ENCODE measurements at places on chromosomes 16 and 17. TPM values are rescaled to one million over a fixed set of nuclear protein-coding genes. Genes with fewer than 3 reads are reported as not detected.

DNA sequence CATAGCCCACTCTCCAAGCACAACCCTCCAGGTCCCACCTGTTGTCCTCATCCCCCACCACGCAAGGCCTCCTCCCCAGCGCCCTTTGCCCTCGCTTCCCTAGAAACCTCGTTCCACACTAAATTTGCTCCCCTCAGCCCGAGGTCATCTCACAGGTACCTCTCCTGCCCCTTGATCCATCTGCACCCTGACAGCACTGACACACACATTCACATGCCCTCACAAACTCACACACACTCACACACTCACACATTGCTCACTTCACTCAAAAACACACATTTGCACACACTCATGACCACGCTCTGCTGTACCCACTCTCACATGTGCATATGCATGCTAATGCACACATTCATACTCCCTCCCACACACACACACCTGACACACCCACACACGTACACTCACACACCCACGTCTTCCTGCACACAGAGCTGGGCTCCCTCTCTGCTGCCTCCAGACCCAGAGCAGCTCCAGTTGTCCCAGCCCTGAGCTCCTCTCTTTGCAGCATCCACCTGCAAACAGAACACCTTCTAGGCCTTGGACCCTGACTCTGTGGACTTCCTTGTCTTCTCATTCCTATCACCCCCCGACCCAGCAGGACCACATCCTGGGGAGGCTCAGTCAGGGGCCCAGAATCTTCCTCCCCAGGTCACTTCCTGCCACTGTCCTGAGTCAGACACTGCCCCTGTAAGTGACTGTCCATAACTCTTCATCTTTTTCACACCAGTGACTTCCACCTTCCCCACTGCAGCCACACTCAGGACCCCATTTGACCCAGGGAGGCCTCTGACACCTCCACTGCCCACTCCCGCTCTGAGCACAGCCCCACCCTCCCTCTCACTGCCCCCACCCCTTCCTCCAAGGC is 4.9 kb downstream of the ASGR2 start:
- no peak overlapping the region for H3K4me3 ChIP-seq
- H3K4me1 ChIP-seq = peaks cover 2% of the 10 kb centered on the region
- DNase-seq = no peak

DNA sequence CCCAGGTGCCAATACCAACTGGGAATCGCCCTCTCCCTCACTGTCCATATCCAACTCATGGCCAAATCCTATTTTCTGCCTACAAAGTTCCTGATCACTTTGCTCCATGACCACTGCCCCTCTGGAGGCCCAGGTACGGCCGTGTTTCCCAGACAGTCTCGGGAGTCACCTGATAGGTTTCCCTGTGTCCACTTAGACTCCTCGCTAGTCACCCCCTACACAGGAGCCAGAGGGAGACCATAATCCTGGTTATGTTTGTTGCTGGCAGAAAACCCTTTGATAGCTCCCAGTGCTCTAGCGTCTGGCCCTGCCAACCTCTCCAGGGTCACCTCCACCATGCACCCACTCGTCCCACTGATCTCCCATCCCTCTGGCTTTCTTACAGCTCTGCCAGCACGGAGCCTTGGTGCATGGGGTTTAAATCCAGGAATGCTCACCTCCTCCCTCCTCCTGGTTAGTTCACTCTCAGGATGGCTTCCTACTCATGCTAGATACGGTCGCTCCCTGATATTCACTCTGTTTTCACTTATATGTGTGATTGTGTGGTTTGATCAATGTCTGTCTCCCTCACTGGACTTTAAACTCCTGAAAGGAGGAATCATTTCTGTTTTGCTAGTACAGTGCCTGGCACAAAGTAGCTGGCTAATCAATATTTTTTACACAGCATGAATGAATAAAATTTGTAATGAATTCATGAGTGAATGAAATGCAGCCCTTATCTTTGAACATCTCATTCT is 7.5 kb upstream of the CALB2 start:
- DNase-seq = no peak
- H3K27ac ChIP-seq = no peak overlapping the region
- peaks cover 36% of the 10 kb centered on the region for H3K27me3 ChIP-seq
- H3K4me3 ChIP-seq = no peak overlapping the region
- no peaks in the 10 kb centered on the region for H3K4me1 ChIP-seq

The MT1M gene
- 5.2 TPM for total RNA-seq

DNA sequence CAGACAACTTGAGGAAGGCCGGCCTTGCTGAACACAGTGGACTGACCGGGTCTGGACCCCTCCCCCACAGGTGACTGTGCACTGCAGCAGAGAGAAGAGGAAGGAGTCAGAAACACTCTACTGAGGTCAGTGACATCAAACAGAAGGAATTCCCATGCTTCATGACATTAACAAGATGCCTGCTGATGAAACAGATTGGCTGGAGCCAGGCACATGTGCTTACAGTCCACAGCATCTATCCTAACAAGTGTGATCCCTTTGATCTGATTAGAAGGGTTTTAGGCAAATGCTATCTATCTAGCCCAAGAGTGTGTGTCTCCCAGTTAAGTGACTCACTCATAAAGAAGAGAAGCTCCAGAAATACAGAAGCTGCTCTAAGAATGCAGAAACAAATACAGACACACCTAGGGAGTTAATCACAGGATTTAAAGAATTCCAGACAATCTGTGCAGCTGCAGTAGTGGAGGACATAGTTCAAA is 90.2 kb downstream of the SYCE1L start:
- H3K27me3 ChIP-seq = peaks cover 18% of the 10 kb centered on the region
- H3K36me3 ChIP-seq = no peaks in the 10 kb centered on the region
- no peak overlapping the region for H3K27ac ChIP-seq
- DNase-seq = no peak
- H3K4me3 ChIP-seq = no peak overlapping the region

DNA sequence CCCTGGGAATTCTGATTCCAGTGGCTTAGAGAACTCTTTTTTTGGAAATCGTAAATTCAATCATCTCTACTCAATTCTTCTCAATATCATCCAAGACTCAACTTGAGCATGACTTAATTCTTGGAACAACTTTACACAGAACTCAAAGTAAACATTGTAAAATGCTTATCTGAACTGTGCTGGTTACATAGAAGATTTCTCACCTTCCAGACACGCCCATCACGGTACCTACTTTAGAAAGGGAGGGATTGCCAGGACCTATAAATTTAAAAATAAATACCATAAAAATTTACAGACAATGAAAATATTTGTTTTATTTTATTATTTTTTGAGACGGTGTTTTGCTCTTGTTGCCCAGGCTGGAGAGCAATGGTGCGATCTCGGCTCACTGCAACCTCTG is 26.5 kb downstream of the MAP1LC3B start:
- H3K27me3 ChIP-seq = no peaks in the 10 kb centered on the region
- no peak for DNase-seq
- H3K4me3 ChIP-seq = no peak overlapping the region
- H3K27ac ChIP-seq = no peak overlapping the region

GRCh38 chr17:34624767-34625383 is 45.5 kb downstream of the TMEM132E start:
- no peak overlapping the region for H3K27ac ChIP-seq
- H3K4me3 ChIP-seq = no peak overlapping the region
- H3K27me3 ChIP-seq = peaks cover 7% of the 10 kb centered on the region
- DNase-seq = no peak
- H3K4me1 ChIP-seq = peaks cover 8% of the 10 kb centered on the region

DNA sequence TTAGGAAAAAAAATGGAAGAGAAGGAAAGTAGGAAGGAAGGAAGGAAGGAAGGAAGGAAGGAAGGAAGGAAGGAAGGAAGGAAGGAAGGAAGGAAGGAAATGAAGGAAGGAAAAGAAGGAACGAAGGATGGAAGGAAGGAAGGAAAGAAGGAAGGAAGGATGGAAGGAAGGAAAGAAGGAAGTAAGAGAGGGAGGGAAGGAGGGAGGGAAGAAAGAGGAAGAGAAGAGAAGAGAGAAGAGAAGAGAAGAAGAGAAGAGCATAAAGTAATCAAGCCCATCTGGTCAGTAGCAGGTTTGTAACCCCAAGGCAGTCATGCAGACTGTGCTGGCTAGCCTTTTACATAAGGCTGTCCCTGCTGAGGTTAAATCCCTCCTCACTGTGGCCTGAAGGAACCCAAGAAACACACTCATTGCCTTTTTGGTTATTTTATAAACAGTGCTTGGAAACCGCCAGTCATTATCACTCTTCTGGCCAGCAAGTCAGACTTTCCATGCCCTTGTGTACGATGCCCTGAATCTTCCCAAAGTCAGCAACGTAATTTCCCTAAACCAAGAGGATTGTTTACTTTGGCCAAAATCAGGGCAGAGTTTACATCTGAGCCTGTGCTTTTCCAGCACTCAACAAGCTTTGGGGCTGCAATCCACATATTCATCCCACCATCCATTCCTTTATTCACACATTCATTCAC is 409.6 kb upstream of the MAF start:
- no peaks in the 10 kb centered on the region for H3K27me3 ChIP-seq
- no peaks in the 10 kb centered on the region for H3K36me3 ChIP-seq
- no peak overlapping the region for H3K27ac ChIP-seq
- DNase-seq = no peak

The DRC3 gene
- total RNA-seq = not detected

DNA sequence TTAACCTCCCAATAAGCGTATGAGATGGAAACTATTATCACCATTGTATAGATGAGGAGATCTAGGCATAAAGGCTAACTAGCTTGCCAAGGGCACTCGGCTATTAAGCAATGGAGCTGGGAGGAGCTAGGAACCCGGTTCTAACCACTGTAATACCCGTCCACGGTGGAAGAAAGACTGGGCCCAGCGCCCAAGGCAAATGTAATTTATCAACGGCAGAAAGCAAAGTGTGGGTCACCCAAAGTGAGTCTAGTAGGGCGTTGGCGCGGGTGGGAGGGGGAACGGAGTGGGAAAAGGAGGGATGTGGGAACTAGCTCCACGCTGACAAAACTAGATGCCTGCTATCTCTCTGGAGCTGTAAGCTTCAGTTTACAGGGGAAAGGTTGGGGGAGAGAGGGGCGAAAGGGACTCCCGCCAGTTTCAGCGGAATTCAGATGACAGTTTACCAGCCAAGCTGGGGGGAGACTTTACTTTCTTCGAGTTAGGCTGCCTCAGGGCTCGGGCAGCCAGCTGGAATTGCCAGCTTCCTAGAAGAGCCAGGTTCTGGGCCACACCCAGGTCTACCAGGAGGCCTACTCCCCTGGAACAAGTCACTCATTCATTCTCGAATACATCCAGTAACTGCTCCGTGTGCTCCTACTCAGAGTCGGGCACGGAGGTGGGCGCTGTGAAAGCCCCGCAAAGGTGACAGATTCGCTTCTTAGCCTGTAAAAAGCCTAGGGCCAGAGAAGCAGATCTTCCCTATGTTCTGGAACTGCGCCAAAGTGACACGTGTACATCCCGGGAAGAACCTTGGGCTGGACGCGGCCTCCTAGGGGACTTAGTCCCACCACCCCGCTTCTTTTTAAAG is 837 bp downstream of the LRRC59 start:
- peaks cover 38% of the 10 kb centered on the region for H3K36me3 ChIP-seq
- DNase-seq = peak; percentile 83
- H3K4me3 ChIP-seq = peak overlapping the region; percentile 90
- H3K27me3 ChIP-seq = no peaks in the 10 kb centered on the region
- H3K27ac ChIP-seq = peak overlapping the region; percentile 91

DNA sequence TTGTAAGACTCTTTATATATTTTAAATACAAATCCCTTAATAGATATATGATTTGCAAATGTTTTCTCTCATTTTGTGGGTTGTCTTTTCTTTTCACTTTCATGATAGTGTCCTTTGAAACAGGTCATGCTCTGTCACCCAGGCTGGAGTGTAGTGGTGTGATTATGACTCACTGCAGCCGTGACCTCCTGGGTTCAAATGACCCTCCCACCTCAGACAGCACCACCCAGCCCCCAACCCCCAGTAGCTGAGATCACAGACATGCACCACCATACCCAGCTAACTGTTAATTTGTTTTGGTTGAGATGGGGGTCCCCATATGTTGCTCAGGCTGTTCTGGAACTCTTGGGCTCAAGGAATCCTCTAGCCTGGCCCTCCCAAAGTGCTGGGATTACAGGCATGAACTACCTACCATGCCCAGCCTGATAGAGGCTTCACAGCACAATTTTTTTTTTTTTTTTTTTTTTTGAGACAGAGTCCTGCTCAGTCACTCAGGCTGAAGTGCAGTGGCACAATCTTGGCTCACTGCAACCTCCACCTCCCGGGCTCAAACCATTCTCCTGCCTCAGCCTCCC is 18.5 kb upstream of the TMIGD1 start:
- H3K27me3 ChIP-seq = no peaks in the 10 kb centered on the region
- H3K36me3 ChIP-seq = no peaks in the 10 kb centered on the region
- no peaks in the 10 kb centered on the region for H3K4me1 ChIP-seq
- H3K4me3 ChIP-seq = no peak overlapping the region
- DNase-seq = no peak

- peak overlapping the region; percentile 74 for H3K27ac ChIP-seq
- peaks cover 10% of the 10 kb centered on the region for H3K36me3 ChIP-seq
- H3K4me3 ChIP-seq = peak overlapping the region; percentile 50
- peaks cover 16% of the 10 kb centered on the region for H3K4me1 ChIP-seq
- no peaks in the 10 kb centered on the region for H3K27me3 ChIP-seq
- DNase-seq = no peak
These were observed 451 bp downstream of the IL32 start for GRCh38 chr16:3065742-3066439.

- peak overlapping the region; percentile 86 for H3K27ac ChIP-seq
- peak overlapping the region; percentile 73 for H3K4me3 ChIP-seq
- no peak for DNase-seq
- H3K27me3 ChIP-seq = no peaks in the 10 kb centered on the region
These were observed 2.1 kb downstream of the FOXF1 start for GRCh38 chr16:86512301-86512859.

The SPSB3 gene
- total RNA-seq = 70.9 TPM

- peak within 1 kb of the TSS; percentile 99 for H3K4me3 ChIP-seq
- H3K27me3 ChIP-seq = no peaks in the 10 kb centered on the region
- peaks cover 37% of the 10 kb centered on the region for H3K36me3 ChIP-seq
- peak; percentile 98 for DNase-seq
- H3K4me1 ChIP-seq = peaks cover 78% of the 10 kb centered on the region
These were observed at the start of gene SENP3 for GRCh38 chr17:7561589-7562207. SENP3 (plus strand) TSS chr17:7561919; CDS start chr17:7563077, 1,158 bp downstream.

- DNase-seq = no peak
These were observed 54.8 kb downstream of the CRISPLD2 start for GRCh38 chr16:84874553-84874952.

The SP6 gene
- not detected for total RNA-seq

DNA sequence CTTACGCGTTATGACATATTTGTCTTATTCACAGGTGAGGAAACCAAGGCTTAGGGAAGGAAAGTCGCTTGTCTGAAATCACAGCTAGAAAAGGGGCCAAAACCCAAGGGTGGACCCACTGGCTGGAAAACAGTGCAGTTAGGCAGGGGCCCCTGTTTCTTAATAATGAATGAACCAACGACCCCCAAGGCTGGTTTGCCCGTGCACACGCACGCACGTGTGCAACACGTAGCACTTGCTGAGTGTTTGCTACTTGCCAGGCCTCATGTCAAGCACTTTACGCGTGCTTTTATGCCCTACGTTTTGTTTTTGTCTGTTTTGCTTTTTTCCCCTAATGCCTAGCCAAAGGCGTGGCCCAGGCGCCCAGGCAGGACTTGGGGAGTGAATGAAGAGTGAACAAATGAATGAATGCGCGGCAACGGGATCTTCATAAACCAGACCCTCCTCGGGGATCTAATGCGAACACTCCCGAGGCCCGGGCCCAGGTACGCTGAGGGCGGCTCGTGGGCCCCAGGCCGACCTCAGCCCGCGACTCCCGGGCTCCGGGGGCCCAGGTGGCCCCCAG is 571 bp upstream of the USP10 start:
- H3K4me3 ChIP-seq = peak overlapping the region; percentile 100
- peaks cover 42% of the 10 kb centered on the region for H3K4me1 ChIP-seq
- H3K27me3 ChIP-seq = no peaks in the 10 kb centered on the region
- H3K27ac ChIP-seq = peak overlapping the region; percentile 94
- no peak for DNase-seq
- H3K36me3 ChIP-seq = no peaks in the 10 kb centered on the region
